ENCODE measurements at places on chromosomes 5 and 9.

DNA sequence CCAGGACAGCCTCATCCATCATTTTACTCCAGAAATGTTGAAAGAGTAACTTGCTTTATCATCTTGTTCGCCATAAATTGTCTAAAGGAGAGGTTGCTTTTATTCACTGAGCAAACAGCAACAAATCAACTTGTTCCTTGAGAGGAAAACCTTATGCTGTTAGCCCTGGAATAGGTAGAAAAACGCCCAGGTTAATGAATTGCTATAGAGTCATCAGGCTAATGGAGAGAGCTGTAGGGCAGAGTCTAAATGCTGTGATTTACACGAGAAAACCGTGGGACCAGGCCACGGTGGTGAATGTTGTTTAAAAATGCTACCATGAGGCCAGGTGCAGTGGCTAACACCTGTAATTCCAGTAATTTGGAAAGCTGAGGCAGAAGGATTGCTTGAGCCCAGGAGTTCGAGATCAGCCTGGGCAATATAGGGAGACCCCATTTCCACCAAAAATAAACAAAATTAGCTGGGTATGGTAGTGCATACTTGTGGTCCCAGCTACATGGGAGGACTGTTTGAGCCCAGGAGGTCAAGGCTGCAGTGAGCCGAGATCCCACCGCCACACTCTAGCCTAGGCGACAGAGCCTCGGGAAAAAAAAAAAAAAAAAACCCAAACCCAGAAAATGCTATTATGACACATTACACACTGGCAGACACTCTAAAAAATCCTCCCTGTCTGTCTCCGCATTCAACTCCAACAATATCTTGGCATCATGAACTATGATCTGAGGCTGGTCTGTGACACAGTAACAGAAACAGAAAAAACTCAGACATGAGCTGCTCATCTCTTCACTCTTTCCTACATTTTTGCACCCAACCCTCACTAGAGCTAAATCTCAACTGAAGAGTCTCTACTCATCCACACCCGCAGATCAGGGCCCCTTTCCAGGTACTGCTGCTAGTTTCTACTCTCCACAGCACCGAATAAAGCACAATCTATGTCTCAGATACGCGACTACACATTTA lies 118.6 kb upstream of the RETREG1 start:
- DNase-seq = no peak

DNA sequence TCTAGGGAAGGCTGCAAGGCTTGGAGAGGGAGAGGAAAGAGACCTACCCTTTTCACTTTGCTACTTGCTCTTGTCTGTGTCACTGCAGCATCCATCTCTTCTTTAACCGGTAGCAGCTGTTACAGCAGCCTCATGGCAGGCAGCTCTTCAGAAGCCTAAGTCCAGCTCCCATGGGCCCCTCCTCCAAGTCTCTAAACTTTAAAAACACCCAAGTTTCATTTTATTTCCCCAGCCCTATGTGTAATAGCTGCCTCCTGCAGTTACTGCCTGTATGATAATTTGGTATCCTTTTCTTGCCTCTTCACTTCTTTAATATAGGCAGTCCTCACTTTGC lies 313.1 kb upstream of the PIK3R1 start:
- DNase-seq = no peak

- DNase-seq = no peak
Measured at GRCh38 chr9:81150016-81150625, 539.2 kb downstream of the TLE1 start.

GRCh38 chr5:102590467-102590866 lies 91.7 kb upstream of the SLCO6A1 start:
- DNase-seq = no peak

DNA sequence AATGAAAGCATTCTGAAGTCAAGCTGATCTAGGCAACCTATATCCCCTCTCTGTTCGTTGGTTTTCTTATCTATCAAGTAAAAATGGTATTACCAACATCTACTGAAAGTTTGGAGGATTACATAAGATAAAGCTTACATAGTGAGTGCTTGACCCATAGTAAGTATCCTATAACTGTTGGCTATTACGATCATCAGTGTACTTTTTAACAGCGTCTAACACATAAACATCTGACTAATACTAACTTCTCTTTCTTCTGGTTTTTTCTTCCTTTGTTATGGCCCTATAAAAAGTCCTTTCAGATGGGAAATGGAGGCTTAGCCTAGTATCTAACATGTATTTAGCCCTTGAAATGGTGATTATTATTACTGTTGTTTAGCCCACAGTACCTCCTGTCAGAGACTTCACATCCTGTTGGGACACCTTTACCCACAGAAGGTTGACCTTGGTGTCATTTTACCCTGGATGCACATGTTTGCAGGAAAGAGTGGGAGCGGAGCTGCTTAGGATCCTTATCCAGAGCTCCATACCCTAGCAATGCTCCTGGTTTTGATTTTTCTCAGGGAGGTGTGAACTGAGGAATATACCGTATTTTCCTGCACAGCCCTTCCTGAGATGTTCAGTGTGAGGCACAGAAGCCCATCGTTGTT lies 6.0 kb downstream of the INSYN2B start:
- DNase-seq = no peak

GRCh38 chr5:174000076-174000475 lies 11.1 kb downstream of the C5orf47 start:
- no peak for DNase-seq

DNA sequence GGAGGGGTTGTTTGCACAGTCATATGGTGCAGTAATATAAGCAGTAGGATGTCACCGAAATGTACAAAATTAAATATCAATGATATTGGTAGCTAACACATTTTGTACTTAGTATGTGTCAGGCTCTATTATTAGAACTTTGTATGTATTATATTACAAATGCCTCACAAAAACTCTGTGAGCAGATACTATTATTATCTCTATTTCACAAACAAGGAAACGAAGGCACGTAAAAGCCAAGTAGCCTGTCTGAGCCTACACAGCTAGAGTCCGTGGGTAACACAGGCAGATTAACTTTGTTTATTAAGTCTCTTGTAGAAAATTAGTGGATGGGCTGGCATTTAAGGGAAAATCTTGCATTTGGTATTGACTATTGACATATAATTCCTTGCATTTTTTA lies 284.3 kb upstream of the DAB2 start:
- DNase-seq = no peak

- DNase-seq = no peak
Measured at GRCh38 chr5:107554776-107555424, 115.8 kb downstream of the EFNA5 start.

DNA sequence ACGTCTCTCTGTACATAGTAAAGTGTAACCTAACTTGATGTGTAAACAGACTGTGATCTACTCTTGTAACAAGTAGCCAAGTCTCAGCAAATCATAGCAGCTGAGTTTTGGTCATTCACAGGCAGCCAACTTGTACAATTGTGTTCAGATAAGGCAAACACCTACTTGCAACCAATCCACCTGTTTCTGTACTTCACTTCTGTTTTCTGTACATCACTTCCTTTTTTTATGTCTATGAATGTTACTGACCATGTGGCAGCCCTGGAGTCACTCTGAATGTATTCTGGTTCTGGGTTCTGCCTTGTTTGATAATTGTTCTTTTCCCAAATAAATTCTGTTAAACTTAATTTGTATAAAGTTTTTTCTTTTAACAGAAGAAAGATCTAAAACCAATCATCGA lies 26.0 kb downstream of the RLN2 start:
- no peak for DNase-seq

DNA sequence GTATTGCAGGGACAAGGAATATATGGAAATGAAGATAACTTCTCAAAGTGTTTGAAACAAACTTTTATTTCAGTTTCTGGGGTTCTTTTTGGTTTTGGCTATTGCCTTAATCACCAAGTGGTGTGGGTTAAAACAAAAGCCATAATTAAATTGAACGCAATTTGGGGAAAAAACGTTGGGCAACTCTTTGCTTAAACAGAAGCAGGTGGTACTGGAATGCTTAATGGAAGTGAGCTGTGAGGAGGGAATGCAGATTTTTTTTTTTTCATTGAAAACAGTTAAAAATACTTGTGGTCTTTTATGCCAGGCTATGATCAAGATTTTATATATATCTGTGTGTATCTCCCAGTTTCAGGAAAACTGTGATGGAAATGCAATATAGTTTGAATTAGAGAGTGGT lies 195.7 kb upstream of the TUT7 start:
- DNase-seq = no peak

DNA sequence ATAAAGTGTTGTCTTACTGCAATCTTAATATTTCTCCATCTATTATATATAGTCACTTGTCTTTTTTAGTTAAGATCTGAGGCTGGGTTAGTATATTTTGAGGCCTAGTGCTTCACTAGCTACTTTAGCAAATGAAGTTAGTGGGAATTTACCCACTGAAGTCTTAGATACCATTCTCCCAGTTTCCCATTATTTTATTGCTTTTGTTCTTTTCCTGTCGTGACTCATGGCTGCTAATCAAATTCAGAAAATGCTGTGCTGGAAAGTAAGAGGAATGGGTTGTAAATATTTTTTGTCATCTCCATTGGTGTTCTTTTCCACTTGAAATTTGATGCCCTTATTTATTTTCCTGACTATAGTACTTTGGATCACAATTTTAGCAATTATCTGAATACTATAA lies 14.2 kb downstream of the TCERG1 start:
- DNase-seq = no peak

DNA sequence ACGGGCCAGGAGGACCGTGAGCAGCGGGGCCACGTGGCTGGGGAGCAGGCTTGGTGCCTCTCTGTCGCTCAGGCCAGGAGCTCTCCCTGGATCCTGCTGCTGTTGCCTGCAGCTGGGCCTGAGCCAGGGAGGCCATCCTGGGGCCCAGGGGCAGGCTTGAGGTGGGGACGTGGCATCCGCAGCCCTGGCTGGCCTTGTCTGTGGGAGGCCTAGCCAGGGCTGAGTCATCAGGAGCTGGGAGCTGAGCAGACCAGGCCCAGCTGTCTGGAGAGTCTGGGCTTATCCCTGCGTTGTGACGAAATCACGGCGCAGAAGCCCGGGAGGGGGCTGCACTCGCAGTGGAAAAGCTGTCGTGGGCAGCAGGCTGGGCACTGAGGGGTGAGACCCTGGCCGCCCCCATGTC lies 138.8 kb upstream of the COL5A1 start:
- no peak for DNase-seq

DNA sequence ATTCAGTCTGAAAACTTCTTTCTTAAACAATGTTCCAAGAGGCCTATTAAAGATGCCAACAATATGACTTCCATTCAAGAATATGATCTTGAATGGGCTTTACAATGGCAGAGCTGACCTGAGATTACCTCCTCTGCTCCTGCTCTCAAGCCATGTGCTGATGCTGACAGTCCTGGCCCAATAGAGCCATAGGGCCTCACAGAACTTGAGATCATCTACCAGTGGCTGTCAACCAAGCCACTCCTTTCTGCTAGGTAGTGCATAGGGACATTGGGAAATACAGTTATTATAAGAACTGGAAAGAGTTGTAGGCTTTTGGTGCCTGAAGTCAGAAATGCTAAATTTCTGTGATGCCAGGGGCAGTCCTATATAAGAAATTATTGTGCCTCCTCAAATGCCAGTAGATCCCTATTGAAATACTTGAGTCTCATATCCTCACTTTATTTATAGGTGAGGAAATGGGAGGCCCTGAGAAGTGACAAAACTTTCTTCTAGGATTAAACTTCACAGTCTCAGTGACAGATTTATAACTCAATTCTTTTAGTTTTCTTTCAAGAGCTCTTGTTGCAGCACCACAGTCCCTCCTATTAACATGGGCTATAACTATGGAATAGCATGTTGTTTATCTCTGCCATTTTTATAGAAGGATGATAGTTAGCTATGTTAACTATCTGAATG lies 10.9 kb downstream of the GHR start:
- DNase-seq = no peak

DNA sequence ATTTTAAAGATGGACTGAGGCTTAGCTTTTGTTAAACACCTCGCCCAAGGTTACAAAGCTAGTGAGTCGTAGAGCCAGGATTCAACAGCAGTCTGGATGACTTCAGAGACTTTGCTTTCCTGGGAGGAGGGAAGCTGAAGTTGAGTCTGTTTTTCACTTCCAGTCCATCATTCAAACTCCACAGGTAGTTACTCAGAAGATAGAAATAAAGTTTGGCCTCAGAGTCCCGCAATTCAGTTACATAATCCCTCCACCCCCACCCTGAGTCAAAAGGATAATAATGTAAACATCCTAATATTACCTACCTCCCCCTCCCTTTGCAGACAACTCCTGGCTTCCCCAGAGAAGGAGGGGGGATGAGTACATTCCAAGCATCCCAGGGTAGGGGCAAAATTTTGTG lies 8.1 kb downstream of the HBEGF start:
- no peak for DNase-seq

DNA sequence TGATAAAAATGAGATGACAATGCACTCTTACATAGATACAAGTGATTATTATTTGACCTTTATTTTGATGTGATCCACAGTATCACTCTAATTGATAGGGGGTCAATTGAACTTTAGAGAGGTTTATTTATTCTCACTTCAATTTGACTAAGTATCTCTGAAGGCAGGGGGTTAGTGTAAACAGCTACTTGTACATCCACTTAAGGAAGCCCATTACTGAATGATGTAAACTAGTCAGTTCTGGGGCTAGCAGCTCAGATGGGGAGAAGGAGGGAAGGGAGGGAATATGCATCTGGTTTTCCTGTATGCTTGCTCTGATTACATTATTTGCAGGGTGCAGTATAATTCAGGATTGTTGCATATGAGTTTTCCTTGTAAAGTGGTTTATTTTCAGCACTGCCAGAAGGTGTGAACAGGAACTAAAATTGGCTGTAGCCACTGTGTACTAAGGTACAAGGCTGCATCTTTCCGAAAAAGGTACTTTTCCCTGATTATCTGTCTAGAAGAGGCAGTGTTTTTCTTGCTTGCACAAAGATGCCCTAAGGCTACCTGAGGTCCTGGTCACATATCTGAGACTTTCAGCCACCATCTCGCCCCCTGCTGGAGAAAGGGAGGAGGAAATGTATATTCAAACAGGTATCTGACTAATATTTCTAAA lies 51.2 kb downstream of the MRPS27 start:
- peak; percentile 2 for DNase-seq

- no peak for DNase-seq
Measured at GRCh38 chr5:94245608-94246007, 372.8 kb downstream of the KIAA0825 start.

GRCh38 chr5:15902066-15902465 lies 277.5 kb downstream of the MARCHF11 start:
- no peak for DNase-seq

DNA sequence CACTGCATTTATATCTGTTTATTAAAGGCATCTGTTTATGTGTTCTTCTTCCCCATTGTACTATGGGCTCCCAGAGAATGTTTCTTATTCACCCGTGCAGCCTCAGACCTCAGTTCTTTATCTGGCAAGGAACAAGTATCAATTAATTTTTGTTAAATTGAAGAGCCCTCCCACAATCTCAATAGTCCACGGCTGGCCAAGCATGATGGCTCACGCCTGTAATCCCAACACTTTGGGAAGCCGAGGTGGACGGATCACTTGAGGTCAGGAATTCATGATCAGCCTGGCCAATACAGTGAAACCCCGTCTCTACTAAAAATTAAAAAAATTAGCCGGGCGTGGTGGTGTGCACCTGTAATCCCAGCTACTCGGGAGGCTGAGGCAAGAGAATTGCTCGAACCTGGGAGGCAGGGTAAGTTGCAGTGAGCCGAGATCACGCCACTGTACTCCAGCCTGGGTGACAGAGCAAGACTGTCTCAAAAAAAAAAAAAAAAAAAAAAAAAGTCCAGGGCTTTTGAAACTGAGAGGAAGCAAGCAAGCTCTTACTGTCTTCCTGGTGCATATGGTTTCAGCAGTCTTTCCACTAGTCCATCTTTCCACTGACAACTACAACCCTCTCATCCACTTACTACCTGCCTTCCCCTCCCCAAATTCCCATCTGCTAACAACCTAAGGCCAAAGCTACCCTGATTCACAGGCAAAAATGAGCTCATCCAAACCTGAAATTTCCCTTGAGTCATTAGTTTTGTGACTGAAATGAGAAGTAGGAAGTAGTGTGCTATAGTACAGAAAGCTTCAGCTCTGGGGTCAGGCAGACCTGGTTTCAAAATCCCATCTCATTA lies 2.3 kb upstream of the HK3 start:
- no peak for DNase-seq
